Motor neuron (in vitro differentiated cells): ENCODE measurements at places on chromosomes 7 and 10.
A peak's percentile ranks its signal among the peaks of the same experiment; 100 is the strongest.

- ATAC-seq = no peak
These were observed 92.0 kb upstream of the FAM13C start for GRCh38 chr10:59454171-59454919.

DNA sequence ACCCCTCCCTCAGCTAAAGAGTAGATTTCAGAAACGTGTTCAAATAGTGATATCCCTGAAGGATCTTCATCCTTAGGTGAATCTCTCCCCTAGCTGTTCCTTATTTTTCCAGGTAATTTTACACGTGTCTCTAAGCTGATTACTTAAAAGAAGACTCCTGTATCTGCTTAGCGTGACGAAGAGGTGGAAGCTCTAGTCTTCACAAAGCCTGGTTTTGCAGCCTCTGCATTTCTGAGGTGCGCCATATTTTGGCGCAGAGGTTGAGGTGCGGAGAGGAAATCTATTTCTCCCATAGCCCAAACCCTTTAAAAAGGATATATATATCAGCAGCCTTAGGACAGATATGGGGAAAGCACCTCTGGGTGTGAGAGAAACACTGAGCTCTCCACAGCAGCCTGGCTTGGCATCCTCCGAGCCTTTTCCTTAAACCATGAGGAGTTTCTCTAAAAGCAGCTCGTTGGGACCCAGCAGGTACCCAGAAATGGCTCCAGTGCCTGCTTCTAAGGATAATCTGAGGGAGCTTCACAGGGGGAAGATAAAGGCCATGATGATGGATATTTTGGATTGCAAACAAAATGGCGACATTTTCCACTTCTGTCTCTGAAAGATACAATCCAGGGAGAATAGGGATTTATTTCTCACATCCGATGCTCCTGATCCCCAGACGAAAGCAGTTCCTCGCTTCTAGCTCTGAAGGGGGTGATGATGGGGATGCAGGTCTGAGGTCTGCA lies 3.0 kb upstream of the HOXA2 start:
- no peak for ATAC-seq

GRCh38 chr7:86262781-86263180 lies 380.9 kb upstream of the GRM3 start:
- ATAC-seq = no peak

GRCh38 chr10:131781791-131782190 lies 119.0 kb upstream of the PPP2R2D start:
- ATAC-seq = no peak

GRCh38 chr7:80918399-80918798 lies 452 bp downstream of the SEMA3C start:
- ATAC-seq = peak; percentile 4

DNA sequence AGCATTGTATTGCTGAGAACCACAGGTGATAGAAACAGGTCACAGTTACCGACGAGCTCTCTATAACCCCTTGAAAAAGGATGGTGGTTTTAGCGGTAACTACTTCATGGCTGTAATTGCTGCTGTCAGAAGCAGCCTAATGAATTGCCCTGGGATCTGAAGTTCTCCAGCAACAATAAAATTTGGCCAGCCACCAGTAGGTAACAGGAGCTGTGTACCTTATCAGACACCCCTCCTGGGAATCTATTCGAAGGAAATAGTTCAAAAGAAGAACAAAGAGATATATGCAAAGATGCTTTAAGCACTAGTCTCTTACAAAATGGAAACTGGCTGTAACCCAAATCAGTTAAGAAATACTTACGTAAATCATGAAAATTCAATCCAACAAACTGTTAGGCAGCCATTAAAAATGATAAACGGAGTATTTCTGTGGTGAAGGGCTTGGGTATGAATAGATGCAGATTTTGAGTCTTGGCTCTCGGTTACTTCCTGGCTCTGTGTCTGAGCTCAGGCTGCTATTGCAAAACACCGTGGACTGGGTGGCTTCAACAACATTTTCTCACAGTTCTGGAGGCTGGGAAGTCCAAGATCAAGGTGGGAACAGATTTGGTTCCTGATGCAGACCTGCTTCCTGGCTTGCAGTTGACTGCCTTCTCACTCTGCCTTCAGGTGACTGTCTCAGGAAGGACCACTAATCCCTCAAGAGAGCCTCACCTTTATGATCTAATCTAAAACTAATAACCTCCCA lies 1.6 kb downstream of the MSRB2 start:
- no peak for ATAC-seq

GRCh38 chr10:26650406-26650805 lies 47.1 kb upstream of the PDSS1 start:
- ATAC-seq = no peak

DNA sequence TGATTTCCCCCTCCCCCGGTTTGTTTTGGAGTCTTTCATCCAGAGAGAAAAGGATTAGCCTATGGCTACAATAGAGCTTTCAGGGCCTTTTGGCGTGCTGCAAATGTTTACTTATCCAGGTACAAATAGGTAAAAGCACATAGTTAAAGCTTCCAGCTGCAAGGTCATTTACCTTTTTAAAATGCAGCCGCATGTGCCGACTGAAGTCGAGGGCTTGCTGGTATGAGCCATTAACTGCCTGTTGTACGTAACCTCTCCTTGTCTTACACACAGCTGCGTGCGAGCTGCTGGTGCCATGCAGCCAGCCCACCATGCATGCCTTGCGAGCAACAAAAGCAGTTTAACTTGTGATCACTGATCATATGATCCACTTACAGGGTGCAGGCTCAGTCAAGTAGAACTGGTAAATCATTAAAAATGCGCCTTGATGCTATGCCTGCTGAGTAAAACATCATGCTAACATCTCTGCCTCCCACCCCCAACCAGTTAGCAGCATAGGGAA lies 866.4 kb downstream of the LRMDA start:
- peak; percentile 97 for ATAC-seq

- ATAC-seq = no peak
These were observed 98.2 kb downstream of the PFKFB3 start for GRCh38 chr10:6300784-6301460.

DNA sequence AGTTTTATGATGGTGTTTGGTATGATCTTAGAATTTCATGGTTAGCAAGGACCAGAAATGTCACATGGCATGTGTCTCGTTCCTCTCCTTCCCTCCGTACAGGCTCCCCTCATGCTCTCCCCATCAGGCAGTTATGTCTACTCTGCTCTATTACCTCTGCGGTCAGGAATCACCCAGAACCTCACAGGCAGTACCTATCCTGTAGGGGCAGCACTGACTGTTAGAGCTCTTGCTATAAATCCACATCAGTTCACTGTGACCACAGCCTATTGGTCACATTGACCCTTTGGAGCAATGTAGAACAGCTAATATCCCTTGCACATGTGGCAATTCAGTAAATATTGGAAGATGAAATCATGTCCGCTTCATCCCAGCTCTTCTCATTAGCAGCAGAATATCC lies 151.8 kb downstream of the WNT2 start:
- ATAC-seq = no peak
